ENCODE measurements at places on chromosomes 7 and 10.

DNA sequence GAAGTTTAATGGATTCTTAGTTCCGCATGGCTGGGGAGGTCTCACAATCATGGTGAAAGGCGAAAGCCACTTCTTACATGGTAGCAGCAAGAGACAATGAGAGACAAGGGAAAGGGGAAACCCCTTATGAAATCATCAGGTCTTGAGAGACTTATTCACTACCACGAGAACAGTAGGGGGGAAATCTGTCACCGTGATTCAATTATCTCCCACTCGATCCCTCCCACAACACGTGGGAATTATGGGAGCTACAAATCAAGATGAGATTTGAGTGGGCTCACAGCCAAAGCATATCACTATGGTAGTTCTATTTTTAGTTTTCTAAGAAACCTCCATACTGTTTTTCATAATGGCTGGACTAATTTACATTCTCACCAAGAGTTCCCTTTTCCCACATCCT, 36.7 kb downstream of the SPAM1 start:
- DNase-seq: no peak

DNA sequence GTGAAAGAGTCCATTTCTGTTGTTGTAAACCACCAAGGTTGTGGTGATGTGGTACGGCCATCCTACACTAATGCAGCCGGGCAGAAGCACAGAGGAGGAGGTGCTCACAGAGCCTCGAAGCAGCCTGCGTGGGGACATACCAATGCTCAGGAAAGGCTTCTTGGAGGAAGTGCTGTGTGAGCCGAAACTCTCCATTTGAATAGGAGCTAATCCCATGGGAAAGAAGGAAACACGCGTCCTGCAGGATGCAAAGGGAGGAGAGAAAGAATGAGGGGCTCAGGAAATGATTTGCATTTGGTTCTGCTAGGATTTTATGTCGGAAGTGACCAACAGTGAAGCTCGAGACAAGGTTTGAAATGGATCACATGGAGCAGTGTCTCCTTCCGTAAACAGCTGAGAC, 477.9 kb upstream of the ANKRD30A start:
- DNase-seq: no peak

- DNase-seq: no peak
Measured at GRCh38 chr7:119271147-119271779, 1001.7 kb upstream of the KCND2 start.

DNA sequence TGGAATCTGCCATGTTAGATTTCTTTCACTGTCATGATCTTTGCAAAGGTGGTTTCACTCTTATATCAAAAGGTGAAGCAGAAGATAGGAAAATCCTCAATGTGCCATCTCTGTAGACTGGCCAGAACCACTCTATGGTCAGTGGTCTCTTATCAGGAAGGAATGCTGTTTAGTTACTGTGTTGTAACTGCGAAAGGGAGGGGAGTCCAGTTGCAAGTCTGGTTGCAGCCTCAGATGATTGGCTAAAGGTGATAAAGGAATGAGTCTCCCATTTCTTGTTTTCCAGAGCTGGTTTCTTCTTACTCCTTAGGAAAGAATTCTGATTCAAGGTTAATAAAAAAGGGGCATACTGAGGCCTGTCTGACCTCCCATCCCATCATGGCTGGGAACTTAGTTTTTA, 58.2 kb upstream of the ICA1 start:
- no peak for DNase-seq

- peak; percentile 6 for DNase-seq
Measured at GRCh38 chr10:107741971-107742370, 577.5 kb upstream of the SORCS1 start.

- no peak for DNase-seq
Measured at GRCh38 chr10:69738071-69738470, 63.6 kb upstream of the COL13A1 start.

DNA sequence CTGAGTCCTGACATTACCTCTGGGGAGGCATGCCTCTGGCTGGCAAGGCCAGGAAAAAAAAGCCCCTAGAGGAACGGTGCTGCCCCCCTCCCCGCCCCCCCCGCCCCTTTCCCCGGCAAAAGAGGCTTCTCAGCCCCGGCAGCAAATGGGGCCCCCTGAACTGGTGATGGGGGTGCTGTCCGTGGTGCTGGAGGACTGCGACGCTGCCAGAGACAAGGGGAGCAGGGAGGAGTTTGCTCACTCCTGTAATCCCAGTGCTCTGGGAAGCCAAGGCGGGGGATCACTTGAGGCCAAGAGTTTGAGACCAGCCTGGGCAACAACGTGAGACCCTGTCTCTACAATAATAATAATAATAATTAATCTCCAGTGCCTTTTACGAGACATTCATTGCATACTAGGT, 23.7 kb downstream of the SRRM3 start:
- peak; percentile 63 for DNase-seq

GRCh38 chr10:132245056-132245455, 58.3 kb downstream of the DPYSL4 start:
- no peak for DNase-seq

GRCh38 chr7:78777829-78778228, 675.6 kb downstream of the MAGI2 start:
- DNase-seq: no peak

- DNase-seq: peak; percentile 17
Measured at GRCh38 chr10:44516891-44517290, 132.0 kb upstream of the CXCL12 start.

DNA sequence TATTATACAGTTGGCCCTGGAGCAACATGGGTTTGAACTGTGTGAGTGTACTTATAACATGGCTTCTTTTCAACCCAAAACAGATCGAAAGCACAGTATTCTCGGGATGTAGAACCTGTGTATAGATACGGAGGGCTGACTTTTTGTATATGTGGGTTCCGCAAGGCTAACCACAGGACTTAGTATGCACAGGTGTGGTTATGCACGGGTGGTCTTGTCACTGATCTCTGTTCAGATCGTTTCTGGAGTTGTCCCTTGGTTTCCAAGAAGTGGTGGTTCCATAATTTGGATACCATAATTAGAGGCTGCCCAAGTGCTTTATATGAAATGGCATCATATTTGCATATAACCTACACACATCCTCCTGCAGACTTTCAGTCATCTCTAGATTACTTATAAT, 10.9 kb upstream of the BHLHA15 start:
- no peak for DNase-seq

- no peak for DNase-seq
Measured at GRCh38 chr7:135684136-135684535, 21.8 kb downstream of the STMP1 start.

Measured in kidney (tissue), 22 donors.